ENCODE measurements at places on chromosomes 2 and 18. TPM values are rescaled to one million over a fixed set of nuclear protein-coding genes. Genes with fewer than 3 reads are reported as not detected.

DNA sequence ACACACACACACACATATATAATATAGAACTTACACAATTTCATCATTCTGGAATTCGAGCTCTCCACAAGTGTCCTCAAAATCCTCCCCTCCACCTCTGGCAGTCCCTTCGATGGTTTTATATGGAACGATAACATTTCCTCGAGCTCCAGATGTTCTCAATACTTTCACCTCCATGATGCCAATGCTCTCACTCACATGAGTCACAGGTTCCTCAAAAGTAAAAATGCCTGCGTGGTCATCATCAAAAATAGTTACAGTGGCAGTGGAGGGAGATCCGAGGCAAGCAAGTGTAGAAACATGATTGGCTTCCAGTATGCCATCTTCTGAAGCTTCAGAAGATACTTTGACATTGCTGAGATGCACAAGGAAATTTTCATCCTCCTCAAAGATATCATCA lies 23.5 kb downstream of the SLC8A1 start:
- DNase-seq: no peak

RSAD2 gene
- polyA plus RNA-seq: 5.1 TPM

DNA sequence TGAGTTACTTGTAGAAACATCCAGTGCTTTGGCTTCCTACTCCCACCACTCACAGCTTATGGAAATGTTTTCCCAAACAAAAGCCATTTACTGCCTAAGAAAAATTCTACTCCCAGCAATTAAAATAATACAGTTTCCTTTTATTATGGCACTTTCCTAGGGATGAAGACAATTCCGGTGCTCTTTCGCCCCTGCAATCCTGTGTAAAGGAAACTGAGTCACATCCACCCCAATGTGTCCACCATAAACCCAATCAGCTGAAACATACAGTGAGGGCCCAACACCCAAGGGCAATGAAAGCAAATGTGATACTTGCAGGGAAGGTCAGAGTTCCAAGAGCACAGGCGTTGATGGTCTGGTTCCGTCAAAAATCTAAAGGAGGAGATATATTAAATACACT lies 62.0 kb upstream of the ST3GAL5 start:
- no peak for DNase-seq

- DNase-seq: no peak
Measured at GRCh38 chr2:31219131-31219969, 2.0 kb upstream of the CAPN14 start.

DNA sequence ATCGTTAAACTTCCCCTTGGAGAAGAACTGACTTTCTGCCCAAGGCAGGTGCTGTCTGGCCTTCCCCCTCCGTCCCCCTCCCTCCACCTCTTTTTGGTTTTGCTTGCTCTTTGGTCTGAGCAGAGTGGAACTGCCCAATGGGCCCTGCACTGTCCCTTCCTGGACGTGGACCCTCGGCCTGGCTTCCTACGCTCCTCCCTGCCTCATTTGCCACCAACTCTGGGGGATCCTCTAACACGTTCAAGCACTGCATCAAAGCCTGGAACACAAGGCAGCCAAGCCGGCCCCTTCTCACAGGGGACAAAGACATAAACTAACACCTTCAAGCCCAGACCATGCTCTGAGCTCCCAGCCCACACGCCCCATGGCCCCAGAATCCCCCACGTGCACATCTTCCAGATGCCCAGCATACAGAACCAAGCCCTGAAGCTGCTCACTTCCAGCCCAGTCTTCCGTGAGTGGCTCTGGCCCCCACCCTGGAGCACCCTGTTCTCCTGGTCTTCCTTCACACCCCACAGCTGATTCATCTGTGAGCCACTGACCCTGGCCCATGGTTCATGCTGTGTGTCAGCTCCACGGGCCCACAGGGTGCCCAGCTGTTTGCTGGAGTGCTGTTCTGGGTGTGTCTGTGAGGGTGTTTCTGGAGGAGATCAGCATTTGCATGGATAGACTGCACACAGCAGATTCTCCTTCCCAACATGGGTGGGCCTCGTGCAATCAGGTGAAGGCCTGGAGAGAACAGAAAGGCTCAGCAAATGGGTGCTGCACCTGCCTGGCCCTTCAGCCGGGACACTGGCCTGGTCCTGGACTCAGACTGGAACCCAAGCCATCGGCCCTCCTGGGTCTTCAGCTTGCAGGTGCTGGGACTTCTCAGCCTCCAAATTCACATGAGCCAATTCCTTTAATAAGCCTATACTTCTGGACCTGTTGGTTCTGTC lies 247.1 kb upstream of the SALL3 start:
- no peak for DNase-seq

DNA sequence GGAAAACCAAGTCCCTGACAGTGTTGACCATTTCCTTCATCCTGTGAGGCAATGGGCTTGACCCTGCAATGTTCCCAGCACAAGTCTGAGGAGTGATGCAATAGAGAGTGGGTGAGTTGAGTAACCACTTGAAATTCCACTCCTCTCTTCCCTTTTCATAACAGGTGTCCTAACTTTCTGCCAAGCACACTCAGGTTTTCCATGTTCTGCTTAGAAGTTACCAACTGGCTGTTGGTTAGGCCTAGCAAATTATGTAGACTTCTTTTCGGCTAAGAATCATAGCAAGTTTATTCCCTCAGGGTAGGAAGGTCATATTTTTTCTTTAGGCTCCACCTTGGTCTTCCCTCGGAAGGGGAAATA lies 11.5 kb downstream of the GNLY start:
- DNase-seq: no peak

DNA sequence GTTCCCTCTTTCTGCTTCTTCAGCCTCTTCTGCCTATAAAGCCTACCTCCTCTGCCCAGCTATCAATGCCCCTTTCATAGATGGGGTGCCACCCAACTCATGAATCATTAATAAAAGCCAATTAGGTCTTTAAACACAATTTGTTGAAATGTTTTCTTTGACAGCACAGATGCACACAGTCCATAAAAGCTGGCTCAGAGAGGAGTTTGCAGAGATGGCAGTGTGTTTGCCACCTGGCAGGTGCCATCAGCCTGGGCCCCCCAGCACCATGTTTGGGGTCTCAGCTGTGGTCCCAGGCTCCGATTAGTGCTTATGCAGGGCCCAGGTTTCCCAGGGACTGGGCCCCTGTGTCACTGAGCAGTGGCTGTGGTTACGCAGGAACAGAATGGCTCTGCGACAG lies 7.9 kb upstream of the MC2R start:
- DNase-seq: no peak

FOXD4L1 gene
- polyA plus RNA-seq: not detected

GRCh38 chr2:60544062-60544461 lies 9.4 kb downstream of the BCL11A start:
- DNase-seq: no peak

ALMS1 gene
- 3.4 TPM for polyA plus RNA-seq

- DNase-seq: no peak
Measured at GRCh38 chr18:80086281-80086680, 22.8 kb upstream of the ADNP2 start.

GRCh38 chr2:58865436-58865835 lies 624.3 kb upstream of the FANCL start:
- DNase-seq: no peak

SOWAHC gene
- polyA plus RNA-seq: 0.37 TPM

DNA sequence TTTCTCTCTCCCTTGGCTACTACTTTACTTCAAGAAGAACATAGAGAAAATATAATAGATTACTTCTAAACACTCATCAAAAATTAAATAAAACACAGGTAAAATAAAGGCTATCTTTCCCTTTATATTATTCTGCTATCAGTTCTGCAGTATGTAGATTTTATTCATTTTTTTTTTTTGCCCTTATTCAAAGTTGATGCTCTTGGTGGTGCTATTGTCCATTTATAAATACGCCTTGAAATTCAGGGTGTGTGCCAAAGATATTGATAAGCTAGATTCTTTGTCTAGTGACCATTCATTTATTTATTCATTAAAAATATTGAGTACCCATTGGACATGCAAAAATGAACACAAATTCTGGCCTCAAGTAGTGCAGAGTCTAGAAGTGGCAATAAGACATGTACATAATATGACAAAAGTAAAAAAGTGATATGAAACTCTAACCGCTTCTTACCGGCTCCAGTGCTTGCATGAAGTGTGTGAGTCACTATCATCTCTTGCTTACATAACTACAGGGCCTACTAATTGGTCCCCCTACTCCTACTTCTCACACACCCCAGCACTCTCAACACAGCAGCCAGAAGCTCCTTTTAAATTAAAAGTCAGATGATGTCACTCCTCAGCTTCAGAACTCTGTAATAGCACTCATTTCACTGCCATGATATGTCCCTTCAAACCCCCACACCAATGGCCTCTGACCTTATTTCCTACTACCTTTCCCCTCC lies 208.3 kb upstream of the FANCL start:
- DNase-seq: no peak

DNA sequence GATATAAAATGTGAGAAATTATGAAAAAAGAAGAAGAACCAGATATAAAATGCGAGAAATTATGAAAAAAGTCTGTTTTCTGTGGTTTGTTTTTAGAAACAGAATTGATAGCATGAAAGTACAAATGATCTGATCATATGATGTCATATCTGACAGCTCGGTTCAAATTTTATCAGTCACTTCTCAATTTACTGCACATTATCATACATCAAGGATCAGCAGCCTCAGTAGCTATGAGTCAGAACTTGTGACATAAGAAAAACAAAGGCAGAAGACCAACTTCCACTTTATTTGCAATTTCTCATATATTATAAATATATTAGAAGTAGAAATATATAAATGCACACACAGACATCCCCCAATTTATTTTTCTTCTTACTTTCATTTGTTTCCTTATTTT lies 634.0 kb downstream of the LRP1B start:
- no peak for DNase-seq

DNA sequence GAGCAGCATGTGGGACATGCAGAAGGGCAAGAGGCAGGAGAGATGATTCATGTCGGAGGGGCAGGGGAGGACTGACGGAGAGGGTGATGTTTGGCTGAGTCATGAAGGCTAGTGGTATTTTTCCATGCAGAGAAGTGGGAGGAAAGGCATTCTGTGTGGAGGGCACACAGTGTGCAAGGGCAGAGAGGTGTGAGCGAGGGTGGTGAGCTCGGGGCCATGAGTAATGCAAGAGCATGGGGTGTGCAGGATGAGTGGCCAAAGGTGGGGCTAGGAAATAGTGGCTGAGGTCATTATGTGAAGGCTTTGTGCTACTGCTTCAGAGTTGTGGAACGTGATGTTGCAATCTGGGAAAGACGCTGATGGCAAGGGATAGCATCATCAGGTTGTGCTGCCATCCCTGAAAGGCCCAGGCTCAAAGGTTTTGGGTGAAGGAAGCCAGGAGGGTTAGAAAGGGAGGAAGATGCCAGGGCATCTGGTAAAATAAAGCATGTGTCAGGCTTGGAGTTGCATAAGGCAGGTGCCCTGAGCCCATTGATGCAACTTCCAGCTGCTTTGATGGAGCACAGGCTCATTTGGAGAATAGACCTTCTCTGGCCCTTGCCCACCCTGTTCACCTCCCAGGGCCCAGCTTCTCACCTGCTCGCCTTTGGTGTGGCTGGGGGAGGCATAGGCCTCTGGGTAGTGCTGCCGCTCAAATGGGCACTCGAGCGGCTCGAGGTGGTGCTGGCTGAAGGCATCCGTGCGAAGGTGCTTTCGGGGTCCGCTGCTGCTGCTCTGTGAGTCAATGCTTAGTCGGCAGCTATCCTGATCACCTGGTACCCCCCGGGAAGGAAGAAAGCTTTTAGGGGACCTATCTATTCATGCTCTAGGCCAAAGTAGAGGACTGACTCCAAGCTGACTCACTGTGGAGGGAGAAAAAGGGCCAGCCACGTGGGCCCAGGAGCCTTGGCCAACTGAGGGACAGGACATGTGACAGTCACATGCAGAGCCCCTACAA lies 37.5 kb downstream of the PAX8 start:
- no peak for DNase-seq

G6PC2 gene
- polyA plus RNA-seq: not detected

GRCh38 chr2:101697124-101698013 lies at the start of gene MAP4K4:
Gene MAP4K4 (plus strand): TSS chr2:101697707. CDS start chr2:101698081, 374 bp downstream.
- peak; percentile 69 for DNase-seq

COL6A3 gene
- polyA plus RNA-seq: 0.56 TPM

- no peak for DNase-seq
Measured at GRCh38 chr2:217707131-217707611, 295.6 kb downstream of the TNS1 start.

DNA sequence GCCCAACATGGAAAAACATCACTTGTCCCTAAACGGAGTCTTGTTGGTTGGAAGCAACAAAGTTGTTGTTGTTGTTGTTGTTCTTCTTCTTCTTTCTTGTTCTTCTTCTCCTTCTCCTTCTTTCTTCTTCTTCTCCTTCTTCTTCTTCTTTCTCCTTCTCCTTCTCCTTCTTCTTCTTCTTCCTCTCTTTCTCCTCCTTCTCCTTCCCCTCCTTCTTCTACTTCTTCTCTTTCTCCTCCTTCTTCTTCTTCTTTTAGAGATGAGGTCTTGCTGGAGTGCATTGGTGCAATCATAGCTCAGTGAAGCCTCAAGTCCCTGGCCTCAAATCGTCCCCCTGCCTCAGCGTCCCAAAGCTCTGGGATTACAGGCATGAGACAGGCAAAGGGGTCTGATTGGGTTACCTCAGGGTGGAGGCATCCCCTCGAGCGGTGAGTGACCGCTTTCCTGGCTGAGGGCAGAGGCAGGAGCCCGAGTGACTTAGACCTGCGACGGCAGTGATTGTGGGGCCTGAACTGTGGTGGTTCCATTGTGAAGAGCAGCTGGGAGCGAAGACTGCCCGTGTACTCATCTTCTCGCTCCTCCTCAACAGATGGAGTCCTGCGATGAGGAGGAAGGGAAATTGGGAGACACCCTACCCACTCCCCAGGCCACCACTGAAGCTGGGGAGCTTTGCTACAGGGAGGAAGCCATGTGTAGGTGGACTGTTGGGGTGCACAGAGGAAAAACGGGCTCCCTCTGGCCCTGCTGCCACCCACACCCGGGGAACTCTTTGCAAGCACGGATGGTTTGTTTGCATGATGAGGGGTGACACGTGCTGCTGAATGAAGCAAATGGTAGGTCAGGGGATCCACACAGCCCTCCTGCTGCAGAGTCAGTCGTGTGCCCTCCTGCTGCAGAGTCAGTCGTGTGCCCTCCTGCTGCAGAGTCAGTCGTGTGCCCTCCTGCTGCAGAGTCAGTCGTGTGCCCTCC lies 7.0 kb upstream of the PER2 start:
- DNase-seq: no peak

DNA sequence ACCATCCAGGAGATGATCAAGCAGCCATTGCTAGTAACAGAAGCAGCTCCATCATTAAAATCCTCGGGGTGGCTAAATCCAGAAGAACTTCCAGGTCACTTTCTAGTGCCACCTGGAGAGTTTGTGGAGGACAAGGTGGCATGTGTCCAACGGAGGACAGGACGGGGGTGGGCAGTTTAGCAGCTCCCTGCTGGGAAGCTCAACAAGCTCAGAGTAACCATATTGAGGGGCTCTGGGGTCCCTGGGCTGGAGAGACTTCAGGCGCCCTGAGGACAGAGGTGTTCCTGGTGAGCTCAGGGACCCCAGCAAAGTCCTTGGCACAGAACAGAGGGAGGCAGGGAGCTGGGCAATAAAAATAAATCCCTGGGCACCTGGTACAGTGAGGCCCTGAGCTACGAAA lies 140.0 kb upstream of the FHL2 start:
- DNase-seq: no peak

GRCh38 chr2:119716284-119716672 lies 37.3 kb downstream of the TMEM177 start:
- no peak for DNase-seq
